Colonic mucosa (tissue), 4 donors: ENCODE measurements at places on chromosomes 6 and 20. TPM values are rescaled to one million over a fixed set of nuclear protein-coding genes. Genes with fewer than 3 reads are reported as not detected.

DNA sequence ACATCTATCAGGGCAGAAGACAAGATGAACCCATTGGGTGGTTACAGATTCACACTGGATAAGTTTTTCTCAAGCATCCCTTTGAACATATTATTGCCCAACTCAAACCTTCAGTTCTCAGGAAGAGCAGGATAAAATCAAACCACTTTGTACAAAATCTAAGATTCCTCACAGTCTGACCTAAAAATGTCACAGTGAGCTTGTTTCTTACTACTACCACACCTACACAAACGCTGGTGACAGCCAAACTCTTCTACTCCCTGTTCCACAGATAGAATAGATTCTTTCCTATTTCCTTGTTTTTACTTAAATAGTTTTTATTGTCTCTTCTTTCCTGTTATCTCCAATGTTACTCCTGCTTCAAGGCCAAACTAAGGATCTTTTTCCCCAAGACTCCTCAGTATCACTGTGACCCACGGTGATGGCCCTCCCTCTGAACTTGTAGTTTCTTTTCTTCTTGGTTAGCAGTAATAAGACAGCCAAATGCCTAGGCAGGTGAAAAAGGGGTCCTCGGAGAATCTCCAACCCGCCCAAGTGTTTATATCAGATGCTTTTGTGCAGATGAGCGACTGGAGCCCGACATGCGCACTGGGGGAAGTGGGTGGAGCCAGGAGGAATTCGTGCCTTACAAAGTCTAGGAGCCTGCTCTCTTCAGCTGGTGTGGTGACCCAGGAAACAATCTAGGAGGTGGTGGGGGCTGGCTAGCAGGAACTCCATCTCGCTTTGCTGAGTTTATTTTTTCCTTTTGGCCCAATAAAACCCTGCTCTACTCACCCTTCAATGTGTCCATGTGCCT, 53.4 kb downstream of the SEL1L2 start:
- no peak for DNase-seq

GRCh38 chr6:168038576-168039140, 40.4 kb downstream of the FRMD1 start:
- no peak for DNase-seq

DNA sequence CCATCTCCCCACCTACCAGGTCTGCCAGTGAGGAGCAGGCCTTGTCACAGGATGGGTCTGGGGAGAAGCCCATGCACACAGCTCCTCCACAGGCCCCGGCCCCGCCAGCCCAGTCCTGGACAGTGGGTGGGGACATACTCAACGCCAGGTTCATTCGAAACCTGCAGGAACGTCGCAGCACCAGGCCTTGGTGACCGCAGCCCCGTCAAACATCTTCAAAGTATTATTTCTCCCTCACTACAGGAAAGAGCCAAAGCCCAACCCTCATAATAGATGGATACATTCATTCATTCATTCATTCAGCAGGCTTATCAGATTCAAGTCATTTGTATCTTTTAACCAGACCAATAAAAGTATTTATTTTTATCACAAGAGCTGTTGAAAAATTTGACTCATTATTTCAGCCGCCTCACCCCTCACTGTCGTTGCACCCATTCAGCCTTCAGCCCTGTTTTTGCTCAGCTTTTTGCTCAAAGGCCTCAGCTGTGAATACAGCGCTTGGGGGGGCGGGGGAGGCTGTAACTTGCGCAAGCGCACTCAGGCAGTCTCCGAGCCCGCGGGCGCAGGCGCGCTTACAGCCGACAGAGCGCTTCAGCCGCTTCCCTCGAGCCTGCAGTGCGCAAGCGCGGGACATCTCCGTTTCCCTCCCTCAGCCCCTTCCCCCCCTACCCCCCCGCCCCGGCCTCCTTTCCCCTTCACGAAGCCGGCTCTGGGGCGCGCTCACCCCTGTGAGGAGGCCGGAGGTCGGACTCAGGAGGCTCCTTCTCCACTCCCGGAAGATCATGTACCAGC, at the start of gene C6orf136:
Gene C6orf136, plus strand, starts transcription at position 684 of the 792 bp plus-strand sequence. Its CDS starts 99 bp downstream, at position 783.
- peak; percentile 92 for DNase-seq

GRCh38 chr20:48750941-48751635, 76.7 kb downstream of the PREX1 start:
- DNase-seq, result no peak

The DEFB124 gene
- total RNA-seq, result not detected

The ID4 gene
- 2.4 TPM for total RNA-seq

GRCh38 chr6:87636315-87636714, 46.4 kb downstream of the ORC3 start:
- no peak for DNase-seq

The PRPF6 gene
- total RNA-seq, result 68.6 TPM

- no peak for DNase-seq
Observed at GRCh38 chr6:2688401-2689064, 62.2 kb downstream of the MYLK4 start.

GRCh38 chr6:138226700-138227315, 8.5 kb upstream of the PBOV1 start:
- peak; percentile 28 for DNase-seq

DNA sequence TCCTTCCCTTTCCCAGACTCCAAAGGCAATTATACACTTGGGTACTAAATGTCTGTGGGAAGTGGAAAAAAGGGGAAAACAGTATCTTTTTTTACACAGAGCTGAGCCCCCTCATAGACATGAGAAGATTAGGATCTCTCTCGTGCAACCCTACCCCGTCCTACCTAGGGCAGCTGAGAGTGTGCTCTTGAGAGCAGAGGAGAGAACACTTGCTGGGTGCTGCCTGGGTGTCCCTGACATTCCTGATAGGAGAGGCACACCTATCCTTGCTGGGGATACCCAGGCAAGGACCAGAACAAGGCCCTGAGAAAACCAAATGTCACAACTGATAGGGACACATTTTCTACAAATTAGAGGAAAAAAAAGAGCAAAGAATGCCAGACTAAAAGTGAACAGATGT, 81.2 kb downstream of the PREP start:
- no peak for DNase-seq

DNA sequence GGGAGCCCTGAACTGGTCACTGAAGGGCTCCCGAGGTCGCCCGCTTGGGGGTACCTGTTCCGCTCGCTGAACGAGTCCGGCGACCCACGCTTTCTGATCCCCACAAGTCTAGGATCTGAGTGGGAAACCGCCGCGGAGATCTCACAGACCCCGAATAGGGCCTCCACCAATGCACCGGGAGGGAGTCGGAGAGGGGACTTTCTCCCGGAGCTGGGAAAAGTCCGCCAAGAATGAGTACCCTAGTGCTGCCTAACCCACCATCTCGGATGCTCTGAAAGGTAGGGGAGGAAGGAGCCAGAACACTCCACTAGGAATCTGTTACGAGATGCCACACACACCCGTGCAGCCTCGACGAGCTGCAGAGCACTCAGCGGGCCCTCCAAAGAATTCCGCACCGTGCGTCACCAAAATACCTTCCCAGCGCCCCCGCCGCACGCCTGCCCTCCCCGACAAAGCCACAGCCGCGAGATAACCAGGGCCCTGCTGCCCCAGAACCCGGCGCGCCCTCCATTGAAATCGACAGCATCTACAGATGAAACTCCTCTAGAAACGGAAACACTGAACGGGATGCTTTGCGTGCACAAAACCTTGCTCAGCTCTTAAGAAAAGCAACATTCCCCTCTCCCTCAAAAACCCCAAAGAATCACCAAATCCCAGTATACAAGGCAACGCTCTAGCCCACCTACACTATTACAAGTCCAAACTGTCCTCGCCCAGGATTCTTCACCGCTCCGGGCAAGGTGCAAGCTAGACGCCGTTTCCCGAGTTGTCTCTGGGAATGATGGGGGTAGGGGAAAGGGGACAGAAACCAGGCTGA, 686 bp downstream of the COL12A1 start:
- no peak for DNase-seq

The C6orf58 gene
- not detected for total RNA-seq

DNA sequence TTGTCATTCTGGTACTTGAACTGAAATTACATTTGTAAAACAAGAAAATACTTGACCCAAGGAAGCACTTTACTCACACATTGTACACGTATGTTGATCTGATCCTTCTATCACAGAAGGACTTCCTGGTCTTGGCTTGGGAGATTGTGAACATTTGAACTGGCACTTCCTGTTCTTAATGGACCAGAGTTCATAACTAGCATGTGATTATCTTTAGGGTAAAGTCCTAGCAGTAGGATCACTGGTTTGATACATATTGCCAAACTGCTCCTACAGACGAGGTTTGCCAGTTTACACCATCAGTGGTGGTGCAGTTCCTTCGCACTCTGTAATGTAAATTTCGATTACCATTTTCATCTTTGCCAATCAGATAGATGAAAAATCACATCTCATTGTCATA, 12.7 kb downstream of the HECA start:
- DNase-seq, result no peak

DNA sequence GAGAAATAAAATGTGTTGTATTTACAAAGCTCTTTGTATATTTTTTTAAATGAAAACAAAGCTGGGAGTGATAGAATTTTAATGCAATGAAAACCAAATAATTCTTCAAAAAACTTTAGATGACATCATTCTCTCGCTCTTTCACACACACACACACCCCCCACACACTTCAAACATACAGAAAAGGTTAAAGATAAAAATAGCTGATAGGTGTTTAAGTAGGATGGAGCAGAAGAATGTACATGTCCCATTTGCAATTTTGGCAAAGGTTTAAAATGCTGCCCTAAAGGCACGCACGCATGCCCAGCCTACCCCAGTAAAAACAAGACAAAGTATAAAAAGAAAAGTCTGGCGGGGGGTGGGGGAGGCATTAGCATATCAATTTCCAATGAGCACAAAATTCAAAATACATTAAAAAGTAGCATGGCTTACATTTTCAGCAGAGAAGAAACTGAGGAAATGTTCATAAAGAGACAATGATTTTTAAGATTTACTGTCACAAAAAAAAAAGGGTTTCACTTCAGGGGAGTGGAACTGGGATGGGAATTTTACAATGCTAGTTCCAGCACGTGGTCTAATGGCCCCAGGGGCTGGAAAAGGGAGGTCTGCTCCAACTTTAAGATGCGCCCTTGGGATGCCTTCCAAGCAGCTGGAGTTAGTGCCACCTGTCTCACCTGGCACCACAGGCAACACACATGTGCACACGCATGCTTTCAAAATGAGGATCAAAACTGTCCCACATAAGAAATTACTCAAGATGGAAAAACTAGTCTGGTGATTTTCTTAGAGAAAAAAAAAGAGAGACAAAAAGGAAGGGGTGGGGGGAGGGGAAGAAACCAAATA, 55.1 kb upstream of the NFATC2 start:
- no peak for DNase-seq

The TIAM2 gene
- 6.7 TPM for total RNA-seq

GRCh38 chr6:157550114-157550989, 169.4 kb downstream of the ZDHHC14 start:
- DNase-seq, result no peak

GRCh38 chr6:125747589-125748405, 1.6 kb upstream of the HEY2 start:
- DNase-seq, result peak; percentile 33

- no peak for DNase-seq
Observed at GRCh38 chr6:5181510-5182317, 79.0 kb downstream of the LYRM4 start.

DNA sequence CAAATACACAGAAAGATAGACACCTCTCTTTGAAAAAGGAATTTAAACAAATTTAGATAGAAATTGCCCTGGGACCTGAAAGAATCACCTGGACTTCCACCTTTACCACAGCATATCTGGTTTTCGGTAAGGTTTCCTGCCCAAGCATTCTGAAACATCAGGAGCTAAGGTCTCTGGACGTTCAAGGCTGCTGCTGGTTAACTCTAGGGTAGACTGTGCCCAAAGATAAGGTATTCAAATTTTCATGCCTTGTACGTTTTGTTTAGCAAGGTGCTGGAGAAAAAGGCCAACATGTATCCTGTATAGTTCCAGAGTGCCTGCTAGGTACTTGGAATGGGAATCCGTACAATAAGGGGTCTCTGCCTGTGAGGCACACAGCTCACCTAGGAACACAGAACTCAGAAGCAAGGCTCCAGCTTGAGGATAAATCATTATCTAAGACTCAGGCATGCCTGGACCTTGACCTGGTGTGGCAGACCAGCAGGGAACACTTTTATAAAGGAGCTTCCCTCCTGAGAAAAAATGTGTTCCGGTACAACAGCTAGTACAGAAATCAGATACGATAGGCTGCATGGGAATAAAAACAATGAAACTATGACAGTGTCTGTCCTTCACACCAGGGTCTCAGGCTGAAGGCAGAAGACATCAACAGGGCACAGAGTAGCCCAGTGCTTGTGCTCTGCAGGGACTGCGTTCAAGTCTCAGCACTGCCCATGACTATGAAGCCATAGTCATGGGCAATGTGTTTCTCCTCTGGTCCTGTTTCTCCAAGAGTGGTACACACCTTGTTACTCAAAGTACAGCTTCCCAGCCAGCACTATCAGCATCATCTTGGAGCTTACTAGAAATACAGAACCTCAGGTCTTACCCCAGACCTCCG, 70.4 kb downstream of the METTL24 start:
- DNase-seq, result peak; percentile 65

DNA sequence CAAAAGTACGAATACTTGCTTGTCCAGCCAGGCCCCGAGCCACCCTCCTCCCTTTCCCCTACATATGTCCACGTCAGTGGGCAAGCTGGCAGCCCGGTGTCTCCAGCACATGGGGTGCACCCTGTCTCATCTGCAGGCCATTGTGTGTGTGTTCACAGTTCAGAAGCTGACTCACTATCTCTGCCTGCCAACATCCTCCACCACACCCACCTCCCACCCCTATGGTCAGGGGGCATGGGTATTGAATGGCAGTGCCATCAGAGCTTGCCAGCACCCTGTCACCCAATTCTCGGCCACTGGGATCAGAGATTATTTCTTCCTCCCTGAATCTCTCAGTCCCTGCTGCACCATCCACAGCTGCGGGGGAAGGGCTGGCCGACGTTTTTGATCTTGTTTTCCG, 195.7 kb downstream of the FARS2 start:
- no peak for DNase-seq

The BTNL2 gene
- not detected for total RNA-seq

GRCh38 chr20:39302312-39302711, 340.2 kb downstream of the DHX35 start:
- DNase-seq, result no peak

DNA sequence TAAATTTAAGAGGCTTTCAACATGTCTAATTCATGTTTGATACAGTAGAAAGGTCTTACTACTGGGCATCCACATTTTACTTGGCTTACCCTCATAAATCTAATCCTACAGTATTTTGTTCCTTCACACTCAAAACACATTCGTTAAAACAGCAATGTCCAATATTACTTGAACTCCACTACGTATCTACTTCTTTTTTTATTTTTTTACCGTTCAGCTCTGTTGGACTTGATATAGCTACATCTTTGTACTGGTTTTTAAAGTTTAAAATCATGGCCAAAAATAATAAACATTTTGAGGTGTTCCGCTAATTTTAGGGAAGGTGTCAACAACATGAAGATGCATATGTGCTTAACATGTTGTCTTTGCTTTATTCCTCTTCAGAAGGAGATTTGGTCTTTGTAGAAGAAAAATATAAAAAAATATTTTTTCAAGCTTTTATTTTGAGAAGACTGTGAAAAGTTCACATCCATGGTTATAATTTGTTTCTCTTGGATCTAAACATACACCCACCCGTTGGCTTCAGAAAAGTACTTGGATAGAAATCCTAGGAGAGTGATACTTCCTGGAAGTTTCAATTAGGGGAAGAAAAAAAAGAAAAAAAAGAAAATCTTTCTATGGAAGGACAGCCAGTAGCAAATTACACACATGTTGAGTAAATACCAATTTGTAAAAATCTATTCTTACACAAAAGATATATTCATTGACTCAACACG, 71.5 kb downstream of the EPB41L2 start:
- DNase-seq, result no peak

GRCh38 chr6:168834801-168835200, 393.8 kb downstream of the SMOC2 start:
- DNase-seq, result no peak
